ENCODE measurements at places on chromosomes 7 and 10. TPM values are rescaled to one million over a fixed set of nuclear protein-coding genes. Genes with fewer than 3 reads are reported as not detected.

The BET1 gene
- 7.9 TPM for total RNA-seq

DNA sequence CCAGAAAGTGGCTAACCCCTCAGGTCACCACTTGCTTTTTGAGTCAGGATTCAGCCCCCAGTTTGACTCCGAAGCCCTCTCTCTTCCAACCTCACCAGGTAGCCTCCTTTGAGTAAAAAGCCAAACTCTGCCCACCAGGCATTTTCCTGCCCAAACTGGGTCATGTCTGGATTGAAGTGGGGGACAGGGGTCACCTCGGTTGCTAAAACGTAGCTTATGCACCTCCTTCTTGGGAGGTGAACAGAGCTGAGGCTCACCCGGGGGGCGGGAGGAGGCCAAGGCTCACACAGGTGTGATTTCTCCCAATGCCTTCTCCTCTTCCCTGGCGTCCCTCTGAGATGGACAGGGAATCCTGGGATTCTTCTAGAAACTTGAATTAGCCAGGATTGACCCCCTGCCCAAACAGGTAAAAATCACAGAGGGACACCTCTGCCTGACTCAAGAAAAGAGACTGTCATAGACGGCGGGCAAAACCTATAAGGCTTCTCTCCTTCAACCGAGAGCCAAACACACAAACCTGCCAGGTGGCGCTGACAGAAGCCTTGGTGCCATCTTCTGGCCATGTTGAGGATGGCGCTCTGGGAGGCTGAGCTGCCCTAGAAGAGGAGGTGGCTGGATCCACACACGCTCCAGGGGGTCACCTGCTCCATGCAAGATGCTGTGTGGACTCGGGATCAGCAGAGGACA is 51.6 kb downstream of the PRLHR start:
- DNase-seq: peak; percentile 70

GRCh38 chr10:113226399-113226798 is 276.4 kb downstream of the TCF7L2 start:
- DNase-seq: no peak

The ATOH7 gene
- total RNA-seq: not detected

GRCh38 chr10:122710576-122710975 is 10.9 kb upstream of the C10orf120 start:
- DNase-seq: no peak

DNA sequence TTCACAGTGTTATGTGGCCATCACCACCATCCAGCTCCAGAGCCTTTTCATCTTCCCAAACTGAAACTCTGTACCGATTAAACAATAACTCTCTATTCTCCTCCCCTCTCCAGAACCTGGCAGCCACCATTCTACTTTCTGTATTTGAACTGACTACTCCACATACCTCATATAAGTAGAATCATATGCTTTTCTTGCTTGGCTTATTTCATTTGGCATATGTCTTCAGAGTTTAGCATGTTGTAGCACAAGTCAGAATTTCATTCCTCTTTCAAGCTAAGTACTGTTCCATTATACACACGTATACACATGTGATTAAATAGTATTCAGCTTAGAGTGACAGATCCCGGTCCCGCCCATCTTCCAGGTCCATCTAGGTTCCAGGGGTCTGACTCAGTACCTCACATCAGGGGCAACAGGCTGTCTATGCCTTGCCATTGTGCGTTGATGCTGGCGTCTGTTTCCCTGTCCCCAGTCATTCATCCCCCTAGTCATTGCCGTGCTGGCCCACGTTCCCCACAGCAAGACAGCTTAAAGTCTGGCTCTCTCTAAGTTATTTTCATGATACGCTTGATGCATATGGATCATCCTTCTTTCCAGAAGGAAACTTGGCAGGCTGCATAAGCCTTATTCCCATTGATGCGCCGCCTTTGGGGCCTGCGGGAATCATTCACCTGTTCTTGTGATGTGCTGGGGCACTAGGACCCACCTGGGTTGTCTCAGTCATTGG is 108.3 kb downstream of the CHN2 start:
- DNase-seq: no peak

GRCh38 chr7:47329320-47329926 is 252.5 kb downstream of the TNS3 start:
- DNase-seq: no peak

- no peak for DNase-seq
Observed at GRCh38 chr7:27388561-27388960, 146.0 kb downstream of the EVX1 start.

The CHAT gene
- not detected for total RNA-seq

GRCh38 chr7:151978616-151979015 is 22.4 kb downstream of the GALNTL5 start:
- no peak for DNase-seq

- DNase-seq: no peak
Observed at GRCh38 chr10:132593389-132593788, 55.8 kb downstream of the INPP5A start.

- peak; percentile 99 for DNase-seq
Observed at GRCh38 chr10:74011770-74012169, 13.9 kb downstream of the VCL start.

DNA sequence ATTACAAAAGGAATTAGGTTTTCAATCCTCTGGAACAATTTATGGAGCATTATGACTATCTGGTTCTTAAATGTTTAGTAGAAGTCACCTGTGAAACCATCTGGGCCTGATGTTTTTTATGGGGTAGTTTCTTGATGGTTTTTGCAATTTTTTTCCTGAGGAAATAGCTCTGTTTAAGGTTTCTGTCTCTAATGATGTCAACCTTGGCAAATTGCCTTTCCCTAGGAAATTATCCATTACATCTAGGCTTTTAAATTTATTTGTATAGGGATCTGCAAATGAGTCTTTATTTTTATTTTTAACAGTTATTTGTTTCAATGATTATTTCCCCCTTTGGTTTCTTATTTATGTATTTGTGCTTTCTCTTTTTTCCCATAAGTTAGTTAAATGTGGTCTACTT is 222.8 kb downstream of the GALNT17 start:
- no peak for DNase-seq

DNA sequence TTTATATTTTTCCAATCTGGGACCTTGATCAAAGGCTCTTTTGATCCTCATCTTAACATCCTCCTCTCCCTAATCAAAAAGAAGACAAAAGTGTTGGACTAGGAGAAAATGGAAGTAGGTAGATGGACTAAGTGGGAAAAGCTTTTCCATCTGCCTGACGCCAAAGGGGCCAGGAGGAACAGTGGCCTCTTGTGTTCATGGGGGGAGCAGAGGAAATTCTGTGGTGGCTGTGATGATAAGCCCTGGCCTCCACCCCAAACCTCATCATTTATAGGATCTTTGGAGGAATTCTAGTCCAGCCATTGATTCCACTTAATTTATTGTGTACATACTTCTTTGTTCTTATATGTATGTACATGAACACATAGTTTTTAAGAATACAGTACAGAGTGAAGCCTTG is 21.7 kb downstream of the ZNF365 start:
- DNase-seq: no peak

DNA sequence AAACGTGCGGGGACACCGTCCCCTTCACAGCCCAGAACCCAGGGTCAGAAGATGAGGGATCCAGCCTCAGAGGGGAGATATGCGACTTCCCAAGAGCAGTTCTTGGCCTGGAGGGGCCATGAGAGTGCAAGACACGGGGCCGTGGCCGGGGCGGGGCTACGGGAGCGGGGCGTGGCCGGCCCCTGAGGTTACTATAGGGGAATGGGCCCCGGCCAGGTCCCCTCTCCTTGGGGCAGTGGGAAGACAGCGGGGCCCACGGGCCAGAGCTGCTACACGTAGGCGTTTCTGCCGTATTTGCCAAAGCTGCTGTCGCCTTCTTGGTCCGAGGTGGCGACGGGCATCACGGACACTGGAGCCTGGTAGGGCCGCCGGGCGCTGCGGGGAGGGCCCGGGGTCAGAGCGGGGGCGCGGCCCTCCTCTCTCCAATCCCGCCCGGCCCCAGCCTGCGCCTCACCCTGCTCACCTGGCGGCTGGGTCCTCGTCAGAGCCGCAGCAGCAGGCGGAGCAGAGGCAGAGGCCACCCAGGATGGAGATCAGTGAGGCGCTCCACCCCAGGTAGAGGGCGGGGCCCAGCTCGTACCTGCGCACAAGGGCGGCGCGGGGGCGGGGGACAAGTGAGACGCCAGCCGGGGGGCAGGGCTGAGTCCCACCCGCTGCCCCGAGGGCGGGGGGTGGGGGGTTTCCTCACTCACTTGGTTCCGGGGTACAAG is 5.3 kb downstream of the CLDN15 start:
- peak; percentile 68 for DNase-seq

GRCh38 chr10:79136236-79137005 is 67.7 kb downstream of the ZMIZ1 start:
- no peak for DNase-seq

The GPR26 gene
- not detected for total RNA-seq

The OR13A1 gene
- total RNA-seq: 0.04 TPM

GRCh38 chr7:70589590-70589989 is 542.4 kb upstream of the GALNT17 start:
- no peak for DNase-seq

GRCh38 chr7:36591636-36592035 is 132.7 kb downstream of the AOAH start:
- no peak for DNase-seq

DNA sequence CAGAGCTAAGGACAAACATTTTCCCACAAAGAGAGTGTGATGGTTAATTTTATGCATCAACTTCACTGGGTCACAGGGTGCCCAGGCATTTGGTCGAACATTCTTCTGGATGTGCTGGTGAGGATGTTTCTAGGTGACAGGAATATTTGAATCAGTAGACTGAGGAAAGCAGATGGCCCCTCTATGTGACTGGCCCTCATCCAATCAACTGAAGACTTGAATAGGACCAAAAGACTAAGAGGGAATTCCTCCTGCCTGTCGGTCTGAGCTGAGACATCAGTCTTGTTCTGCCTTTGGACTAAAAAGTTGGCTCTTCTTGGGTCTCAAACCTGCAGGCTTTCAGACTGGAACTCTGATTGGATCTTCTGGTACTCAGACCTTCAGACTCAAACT is 44.4 kb downstream of the AFAP1L2 start:
- DNase-seq: no peak

- no peak for DNase-seq
Observed at GRCh38 chr7:1060315-1061072, 16.1 kb downstream of the GPR146 start.

- DNase-seq: peak; percentile 11
Observed at GRCh38 chr7:87152897-87153641, 816 bp downstream of the DMTF1 start.

GRCh38 chr10:104650635-104651331 is 9.7 kb downstream of the SORCS3 start:
- DNase-seq: no peak

DNA sequence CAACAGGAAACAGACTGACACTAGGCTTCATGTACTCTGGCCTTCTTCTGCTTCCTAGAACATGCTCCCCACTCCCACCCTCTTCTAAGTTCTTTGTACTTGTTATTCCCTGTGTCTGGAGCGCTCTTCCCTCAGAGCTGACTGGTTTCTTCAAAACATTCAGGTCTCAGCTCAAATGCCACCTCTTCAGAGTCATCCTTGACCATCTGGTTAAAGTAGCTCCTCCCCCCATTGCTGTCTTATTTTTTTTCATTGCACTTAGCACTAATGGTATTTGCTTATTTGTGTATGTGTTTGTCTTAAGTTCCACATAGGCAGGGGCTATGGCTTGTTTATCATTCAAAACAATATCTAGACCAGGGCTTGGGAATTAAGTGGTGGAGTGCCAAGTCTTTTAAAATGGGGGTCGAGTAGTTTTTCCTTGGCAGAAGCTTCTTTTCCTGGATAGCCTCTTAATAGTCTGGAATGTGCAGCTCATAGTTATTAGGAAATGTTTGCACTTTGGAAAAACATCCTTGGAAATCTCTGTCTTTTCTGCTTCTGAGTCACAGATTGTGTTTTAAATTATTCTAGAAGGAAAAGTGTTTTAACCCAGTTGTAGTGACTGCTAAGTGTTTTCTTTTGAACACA is 60.0 kb downstream of the RALA start:
- DNase-seq: no peak

DNA sequence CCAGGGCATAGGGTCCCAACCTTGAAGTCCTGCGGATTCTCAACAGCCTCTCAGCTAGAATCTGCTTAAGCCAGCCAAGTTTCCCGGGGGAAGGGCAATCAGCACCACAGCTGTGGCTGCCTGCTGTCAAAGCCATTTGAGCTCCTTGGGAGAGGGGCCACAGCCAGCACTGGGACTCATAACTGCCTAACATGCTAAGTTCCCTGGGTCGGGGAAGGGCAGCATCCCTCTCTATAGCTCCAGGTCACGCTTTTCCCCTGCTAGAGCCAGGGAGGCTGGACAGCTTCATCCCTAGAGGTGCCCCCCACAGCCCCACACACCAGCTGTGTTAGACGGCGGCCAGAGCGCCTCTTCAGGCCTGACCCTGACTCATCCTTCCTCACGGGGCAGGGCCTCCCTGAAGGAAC is 49.6 kb upstream of the PDE1C start:
- DNase-seq: no peak

GRCh38 chr7:130367836-130368746 is 12.2 kb upstream of the CPA1 start:
- DNase-seq: no peak

DNA sequence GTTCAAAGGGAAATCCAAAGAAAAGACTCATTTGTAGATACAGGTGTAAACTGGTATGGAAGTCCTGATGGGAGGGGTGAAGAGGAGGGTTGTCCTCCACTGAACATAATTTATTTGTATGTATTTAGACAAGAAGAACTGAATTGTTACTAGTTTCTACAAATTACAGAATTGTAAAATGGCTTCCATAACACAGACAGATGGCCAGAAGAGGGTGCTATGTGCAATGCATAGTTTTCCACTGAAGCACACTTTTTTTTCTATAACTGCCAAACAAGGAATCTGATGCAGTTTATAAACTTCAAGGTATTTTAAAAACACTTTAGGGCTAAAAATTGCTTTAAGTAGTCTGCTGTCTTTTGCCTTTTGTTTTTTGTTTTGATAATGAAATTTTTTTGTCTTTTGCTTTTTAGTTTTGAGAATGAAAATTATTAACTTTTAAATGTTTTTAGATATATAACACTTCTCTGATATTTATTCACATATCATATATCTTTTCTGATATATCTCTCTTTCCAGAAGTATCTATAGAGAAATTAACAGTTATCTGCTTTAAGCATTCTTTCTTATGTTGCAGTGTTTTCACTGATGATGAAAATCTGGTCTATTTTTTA is 58.5 kb downstream of the PHYHIPL start:
- peak; percentile 78 for DNase-seq
